ENCODE measurements at places on chromosomes 2 and 18. TPM values are rescaled to one million over a fixed set of nuclear protein-coding genes. Genes with fewer than 3 reads are reported as not detected.

DNA sequence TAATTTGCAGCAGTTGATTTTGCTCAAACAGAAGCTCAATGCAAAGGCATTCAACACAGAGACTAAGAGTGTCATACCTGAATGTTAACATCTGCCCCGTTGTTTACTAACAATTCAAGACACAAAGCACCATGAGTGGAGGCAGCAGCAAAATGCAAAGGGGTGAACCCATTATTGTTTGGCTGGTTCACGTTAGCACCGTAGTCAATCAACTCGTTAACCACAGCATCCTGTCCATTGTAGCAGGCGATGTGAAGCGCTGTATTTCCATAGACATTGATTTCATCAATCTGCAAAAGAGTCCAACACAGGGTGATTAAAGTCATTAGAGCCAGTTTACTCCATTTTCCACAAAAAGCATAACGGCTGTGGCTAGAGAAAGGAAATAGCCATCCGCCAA lies 189.3 kb downstream of the ANKRD44 start:
- peaks cover 36% of the 10 kb centered on the region for H3K4me1 ChIP-seq
- no peak overlapping the region for H3K4me3 ChIP-seq
- peak overlapping the region; percentile 57 for H3K27ac ChIP-seq
- H3K36me3 ChIP-seq = peaks cover 75% of the 10 kb centered on the region

The HRH4 gene
- not detected for total RNA-seq

The FAM228A gene
- total RNA-seq = not detected

The NYAP2 gene
- not detected for total RNA-seq

The CABYR gene
- total RNA-seq = 1.2 TPM

The RPIA gene
- 54.4 TPM for total RNA-seq

GRCh38 chr2:229084447-229084846 lies 186.6 kb downstream of the PID1 start:
- DNase-seq = no peak
- H3K36me3 ChIP-seq = no peaks in the 10 kb centered on the region
- no peaks in the 10 kb centered on the region for H3K4me1 ChIP-seq

DNA sequence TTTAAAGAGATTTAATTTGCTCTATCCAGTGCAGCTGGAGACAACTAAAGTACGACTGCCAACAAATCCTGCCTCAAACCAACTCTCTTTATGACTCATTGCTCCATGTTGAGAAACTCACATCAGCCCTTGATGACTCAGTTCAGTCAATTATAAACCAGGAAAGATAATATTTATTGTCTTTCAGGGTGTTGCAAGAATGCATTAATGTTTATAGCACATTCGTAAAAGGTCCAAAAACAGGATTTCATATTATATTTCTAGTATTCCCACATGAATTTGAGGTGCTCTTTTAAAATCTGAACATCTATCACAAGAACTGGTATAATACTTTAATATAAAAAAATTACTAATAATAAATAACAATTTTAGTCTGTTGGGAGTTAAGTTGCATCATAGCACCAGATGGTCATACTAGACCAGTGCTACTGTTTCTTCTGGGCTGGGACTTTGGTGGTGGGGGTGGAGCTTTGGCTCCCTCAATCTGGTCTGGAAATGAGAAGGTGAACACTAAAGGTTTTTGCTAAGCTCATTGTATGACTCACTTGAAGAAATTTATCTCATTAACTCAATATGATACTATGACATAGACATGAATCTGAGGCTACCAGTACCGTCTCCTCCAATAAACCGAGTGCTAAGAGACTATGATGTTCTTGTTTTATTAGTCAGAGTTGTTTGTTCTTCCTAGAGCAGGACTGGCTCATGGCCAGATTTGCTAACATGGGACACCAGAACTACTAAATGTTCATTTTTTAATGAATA lies 26.6 kb upstream of the MAP3K20 start:
- H3K27me3 ChIP-seq = peaks cover 51% of the 10 kb centered on the region
- H3K4me3 ChIP-seq = no peak overlapping the region
- peaks cover 16% of the 10 kb centered on the region for H3K4me1 ChIP-seq
- no peaks in the 10 kb centered on the region for H3K36me3 ChIP-seq
- peak; percentile 51 for DNase-seq

DNA sequence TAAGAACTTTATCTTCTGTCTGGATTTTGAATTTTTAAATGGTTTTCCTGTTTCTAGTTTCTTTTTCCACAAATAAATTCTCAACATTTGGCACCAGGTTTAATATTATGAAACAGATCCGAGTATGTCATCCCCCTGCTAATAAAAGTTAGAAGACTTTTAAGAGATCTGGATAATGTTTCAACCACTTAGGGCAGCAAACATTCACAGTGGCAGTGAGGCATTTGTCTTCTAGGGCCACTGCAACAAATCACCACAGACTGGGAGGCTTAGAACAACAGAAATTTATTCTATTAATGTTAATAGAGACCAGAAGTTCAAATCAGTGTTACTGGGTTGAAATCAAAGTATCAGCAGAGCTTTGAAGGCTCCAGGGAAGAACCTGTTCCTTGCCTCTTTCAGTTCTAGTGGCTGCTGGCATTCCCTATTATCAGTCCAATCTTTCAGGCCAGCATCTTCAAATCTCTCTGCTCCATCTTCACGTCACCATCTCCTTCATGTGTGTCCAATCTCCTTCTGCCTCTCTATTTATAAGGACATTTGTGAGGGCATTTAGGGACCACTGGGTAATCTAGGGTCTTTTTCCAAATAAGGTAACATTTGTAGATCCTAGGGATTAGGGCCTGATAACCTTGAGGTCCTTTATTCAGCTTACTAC lies 23.4 kb downstream of the ACSL3 start:
- H3K4me1 ChIP-seq = peaks cover 3% of the 10 kb centered on the region
- peaks cover 2% of the 10 kb centered on the region for H3K36me3 ChIP-seq
- no peak overlapping the region for H3K4me3 ChIP-seq
- DNase-seq = no peak
- no peak overlapping the region for H3K27ac ChIP-seq
- H3K27me3 ChIP-seq = no peaks in the 10 kb centered on the region

The TXNDC2 gene
- not detected for total RNA-seq

DNA sequence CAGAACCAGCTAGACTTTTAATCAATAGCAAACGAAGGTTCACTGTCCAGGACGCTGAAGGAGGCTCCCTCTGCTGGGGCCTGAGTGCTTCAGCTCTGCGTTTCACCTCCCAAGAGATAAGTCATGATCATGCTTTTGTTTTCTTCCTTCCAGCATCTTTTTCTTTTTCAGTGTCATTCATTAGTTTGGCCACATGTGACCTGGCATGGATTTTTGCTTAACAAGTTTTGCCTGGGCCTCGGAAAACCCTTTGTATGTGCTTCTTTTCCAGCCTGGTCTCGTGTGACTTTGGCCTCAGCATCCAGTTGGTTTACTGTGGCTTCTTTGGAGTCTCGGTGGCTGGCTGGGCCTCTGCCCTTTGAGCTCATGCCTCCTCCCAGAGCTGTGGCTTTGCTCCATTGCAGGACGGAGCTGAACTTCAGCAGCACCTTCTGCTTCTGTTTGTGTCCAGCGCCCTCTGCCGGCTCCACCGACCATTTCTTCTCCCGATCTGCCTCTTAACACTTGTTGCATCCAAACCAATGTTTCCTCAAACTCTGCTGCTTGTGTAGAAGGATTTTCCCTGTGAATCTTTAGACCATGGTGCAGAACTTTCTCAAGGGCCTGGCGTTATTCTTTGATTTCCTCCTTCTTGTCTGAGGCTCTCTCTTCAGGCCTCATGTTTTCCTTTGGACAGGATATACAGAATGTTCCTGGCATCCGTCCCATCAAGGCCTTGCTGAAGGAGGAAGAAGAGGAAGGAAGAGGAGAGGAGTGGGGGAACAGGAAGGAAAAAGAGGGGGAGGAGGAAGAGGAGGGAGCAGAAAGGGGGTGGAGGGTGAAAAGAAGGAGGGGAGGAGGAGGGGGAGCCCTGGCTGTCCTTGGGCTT lies 23.6 kb upstream of the HES6 start:
- peak; percentile 83 for DNase-seq
- no peaks in the 10 kb centered on the region for H3K27me3 ChIP-seq
- H3K4me3 ChIP-seq = no peak overlapping the region
- H3K27ac ChIP-seq = peak overlapping the region; percentile 12

- H3K4me3 ChIP-seq = no peak overlapping the region
- H3K36me3 ChIP-seq = no peaks in the 10 kb centered on the region
- no peaks in the 10 kb centered on the region for H3K4me1 ChIP-seq
- H3K27ac ChIP-seq = no peak overlapping the region
Observed at GRCh38 chr2:241530571-241530970, 22.2 kb upstream of the STK25 start.

DNA sequence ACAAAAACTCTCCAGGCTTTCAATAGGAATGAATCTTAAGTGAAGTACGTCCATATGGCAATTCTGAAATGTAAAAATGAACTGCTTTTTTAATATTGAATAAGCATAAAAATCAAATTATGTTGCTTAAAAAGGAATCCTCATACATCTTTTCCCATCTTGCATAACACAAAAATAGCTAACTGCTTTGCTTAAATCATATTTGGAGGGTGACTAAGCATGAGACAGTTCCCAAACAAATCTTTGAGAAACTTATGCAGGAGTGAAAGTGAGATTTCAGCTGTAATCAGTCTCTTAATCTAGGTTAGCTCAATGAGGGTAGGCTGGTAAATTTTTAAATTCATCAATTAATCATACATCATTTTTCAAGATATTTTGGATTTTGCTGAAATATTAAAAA lies 111.5 kb downstream of the MBD5 start:
- H3K27ac ChIP-seq = no peak overlapping the region
- DNase-seq = no peak
- H3K4me1 ChIP-seq = no peaks in the 10 kb centered on the region
- H3K27me3 ChIP-seq = no peaks in the 10 kb centered on the region
- H3K4me3 ChIP-seq = no peak overlapping the region

GRCh38 chr2:44736270-44736942 lies 205.1 kb upstream of the SIX3 start:
- H3K4me1 ChIP-seq = no peaks in the 10 kb centered on the region
- H3K4me3 ChIP-seq = no peak overlapping the region
- H3K36me3 ChIP-seq = peaks cover 16% of the 10 kb centered on the region
- DNase-seq = no peak
- H3K27me3 ChIP-seq = no peaks in the 10 kb centered on the region

DNA sequence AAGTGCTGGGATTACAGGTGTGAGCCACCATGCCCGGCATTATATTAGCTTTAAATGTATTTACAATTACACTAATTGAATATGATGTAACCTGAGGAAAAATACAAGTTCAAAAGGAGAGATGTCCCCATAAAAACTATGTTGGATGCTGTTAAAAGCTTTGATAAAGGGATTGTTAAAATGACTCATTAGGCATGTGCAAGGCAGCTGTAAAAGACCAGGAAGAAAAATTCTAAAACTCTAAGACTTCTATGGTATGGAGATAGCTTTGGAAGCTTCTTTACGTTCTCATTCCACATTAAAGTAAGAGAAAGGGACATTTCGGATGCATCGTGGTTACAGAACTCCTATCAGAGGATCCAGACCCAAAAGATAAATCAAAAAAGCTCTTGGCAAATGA lies 50.3 kb downstream of the CYB5A start:
- no peaks in the 10 kb centered on the region for H3K4me1 ChIP-seq
- no peak overlapping the region for H3K4me3 ChIP-seq
- H3K27ac ChIP-seq = no peak overlapping the region
- no peak for DNase-seq

GRCh38 chr2:65417509-65418085 lies 14.8 kb downstream of the SPRED2 start:
- H3K4me1 ChIP-seq = peaks cover 18% of the 10 kb centered on the region
- no peak overlapping the region for H3K4me3 ChIP-seq
- H3K27me3 ChIP-seq = peaks cover 22% of the 10 kb centered on the region
- no peak overlapping the region for H3K27ac ChIP-seq
- H3K36me3 ChIP-seq = peaks cover 1% of the 10 kb centered on the region
- DNase-seq = no peak

The KCNF1 gene
- not detected for total RNA-seq

- H3K27ac ChIP-seq = no peak overlapping the region
- H3K36me3 ChIP-seq = no peaks in the 10 kb centered on the region
- peaks cover 9% of the 10 kb centered on the region for H3K27me3 ChIP-seq
- no peak overlapping the region for H3K4me3 ChIP-seq
- H3K4me1 ChIP-seq = no peaks in the 10 kb centered on the region
Observed at GRCh38 chr18:32360682-32361345, 109.9 kb downstream of the GAREM1 start.

- DNase-seq = no peak
- no peaks in the 10 kb centered on the region for H3K36me3 ChIP-seq
- H3K4me1 ChIP-seq = peaks cover 12% of the 10 kb centered on the region
- H3K4me3 ChIP-seq = no peak overlapping the region
- no peak overlapping the region for H3K27ac ChIP-seq
Observed at GRCh38 chr2:171178993-171179392, 18.3 kb upstream of the TLK1 start.

DNA sequence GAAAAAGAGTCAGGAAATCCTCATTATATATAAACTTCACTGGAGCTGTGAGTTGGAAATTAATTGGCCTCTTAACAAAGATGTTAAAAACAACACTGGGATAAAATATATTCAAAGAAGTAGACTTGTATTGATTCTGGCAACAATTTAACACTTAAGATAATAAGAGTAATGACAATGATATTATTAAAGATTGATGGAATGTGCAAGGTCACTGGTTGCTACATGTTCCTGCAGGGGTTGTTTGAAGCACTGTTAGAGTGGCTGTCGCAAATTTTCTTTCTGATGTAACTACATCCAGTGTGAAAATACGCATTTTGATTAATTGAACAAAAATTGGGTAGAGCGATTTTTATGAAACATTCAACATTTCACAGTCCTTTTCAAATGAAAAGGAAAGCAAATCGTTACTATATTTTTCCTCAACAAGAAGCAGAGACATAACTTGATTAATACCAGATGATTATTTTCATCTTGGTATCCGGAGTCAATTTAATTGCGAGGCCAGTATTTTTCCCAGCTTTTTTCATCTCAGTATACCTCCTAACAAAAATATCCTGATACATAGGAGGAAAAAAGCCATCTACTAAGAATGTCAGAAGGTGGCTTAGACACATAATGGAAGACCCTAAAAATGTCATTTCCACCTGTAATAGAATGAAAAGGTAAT lies 6.1 kb downstream of the PTGR3 start:
- no peak overlapping the region for H3K4me3 ChIP-seq
- no peak for DNase-seq
- peaks cover 38% of the 10 kb centered on the region for H3K4me1 ChIP-seq

DNA sequence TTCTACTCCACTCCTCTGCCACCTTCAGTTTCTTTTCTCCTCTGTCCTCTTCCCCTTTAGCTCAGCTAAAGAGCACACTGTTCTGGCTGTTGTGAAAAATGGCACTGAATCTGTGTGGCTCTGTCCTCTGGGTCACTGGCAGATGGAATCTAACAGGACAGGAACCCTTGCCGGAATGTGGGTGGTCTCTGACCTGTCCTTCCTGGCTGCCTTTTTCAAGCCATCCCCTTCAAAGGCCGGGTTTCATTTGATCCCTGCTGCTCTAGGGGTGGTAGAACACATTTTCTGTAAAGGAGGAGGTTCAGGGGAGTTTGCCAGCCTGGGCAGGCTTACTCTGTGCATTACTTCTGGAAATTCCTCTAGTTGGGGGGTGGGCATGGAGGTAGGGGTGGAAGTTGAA lies 29.9 kb downstream of the MTCL1 start:
- H3K4me1 ChIP-seq = no peaks in the 10 kb centered on the region
- H3K27ac ChIP-seq = no peak overlapping the region
- H3K27me3 ChIP-seq = no peaks in the 10 kb centered on the region
- no peak overlapping the region for H3K4me3 ChIP-seq
- DNase-seq = no peak

The SGO2 gene
- total RNA-seq = 39.7 TPM

- H3K4me3 ChIP-seq = no peak overlapping the region
- H3K27ac ChIP-seq = no peak overlapping the region
- H3K36me3 ChIP-seq = no peaks in the 10 kb centered on the region
- H3K27me3 ChIP-seq = no peaks in the 10 kb centered on the region
- no peaks in the 10 kb centered on the region for H3K4me1 ChIP-seq
Observed at GRCh38 chr18:32803568-32803967, 30.7 kb upstream of the KLHL14 start.

All from activated CD8-positive, alpha-beta memory T cell treated with anti-CD3 and anti-CD28 coated beads, Interleukin-2, amount 10 ng/mL, durations not matched to agents 7 days and 5 days (primary cell).